ENCODE measurements at places on chromosomes 3 and 15.

- DNase-seq, result peak; percentile 71
Observed at GRCh38 chr3:139427283-139428060, 38.0 kb upstream of the COPB2 start.

GRCh38 chr15:26628071-26628470 lies 144.8 kb downstream of the GABRB3 start:
- DNase-seq, result no peak

GRCh38 chr3:134134240-134134639 lies 104.5 kb upstream of the SLCO2A1 start:
- DNase-seq, result no peak

DNA sequence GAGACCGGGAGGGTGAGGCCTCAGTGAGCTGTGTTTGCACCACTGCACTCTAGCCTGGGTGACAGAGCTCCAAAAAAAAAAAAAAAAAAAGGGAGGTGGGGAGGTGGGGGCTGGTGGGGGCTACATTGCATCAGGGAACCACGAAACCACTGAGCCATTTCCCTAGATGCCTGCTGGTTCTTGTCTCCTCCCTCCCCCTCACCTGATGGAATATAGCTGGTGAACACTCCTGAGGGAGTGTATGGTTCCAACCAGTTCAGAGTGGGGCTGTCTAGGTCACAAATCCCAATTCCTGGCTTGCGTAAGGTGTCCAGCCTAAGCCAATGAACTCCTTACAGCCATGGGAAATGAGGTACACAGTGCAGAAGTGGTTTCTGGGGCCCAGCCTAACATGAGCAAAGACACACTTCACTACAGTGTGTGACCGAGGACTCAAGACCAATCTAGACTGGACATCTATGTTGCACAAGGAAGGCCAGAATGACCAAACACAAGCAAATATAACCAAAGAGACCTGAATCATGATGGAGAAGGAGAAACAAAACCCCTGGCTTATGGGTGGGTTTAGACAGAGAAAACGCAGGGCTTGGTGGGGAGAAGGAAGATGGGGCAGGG lies 39.1 kb upstream of the OSBPL11 start:
- DNase-seq, result no peak

DNA sequence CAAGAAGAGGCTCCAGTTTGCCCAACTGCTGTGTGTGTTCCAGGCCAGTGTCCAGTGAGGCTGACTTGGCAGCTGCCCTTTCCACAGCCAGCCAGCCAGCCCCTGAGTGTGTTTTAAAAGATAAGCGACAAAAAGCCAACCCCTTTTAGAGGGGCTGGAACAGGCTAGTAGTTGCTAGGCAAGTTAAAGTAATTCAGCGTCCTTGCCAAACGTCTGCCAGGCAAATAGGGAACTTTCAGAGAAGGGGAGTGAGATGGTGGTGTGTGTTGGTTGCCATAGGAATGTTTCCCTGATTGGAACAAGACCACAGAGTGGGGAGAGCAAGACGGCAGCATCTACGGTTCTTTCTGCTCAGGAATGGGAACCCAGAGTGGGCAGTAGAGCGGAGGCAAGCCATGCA lies 86.3 kb downstream of the TMEM108 start:
- no peak for DNase-seq

DNA sequence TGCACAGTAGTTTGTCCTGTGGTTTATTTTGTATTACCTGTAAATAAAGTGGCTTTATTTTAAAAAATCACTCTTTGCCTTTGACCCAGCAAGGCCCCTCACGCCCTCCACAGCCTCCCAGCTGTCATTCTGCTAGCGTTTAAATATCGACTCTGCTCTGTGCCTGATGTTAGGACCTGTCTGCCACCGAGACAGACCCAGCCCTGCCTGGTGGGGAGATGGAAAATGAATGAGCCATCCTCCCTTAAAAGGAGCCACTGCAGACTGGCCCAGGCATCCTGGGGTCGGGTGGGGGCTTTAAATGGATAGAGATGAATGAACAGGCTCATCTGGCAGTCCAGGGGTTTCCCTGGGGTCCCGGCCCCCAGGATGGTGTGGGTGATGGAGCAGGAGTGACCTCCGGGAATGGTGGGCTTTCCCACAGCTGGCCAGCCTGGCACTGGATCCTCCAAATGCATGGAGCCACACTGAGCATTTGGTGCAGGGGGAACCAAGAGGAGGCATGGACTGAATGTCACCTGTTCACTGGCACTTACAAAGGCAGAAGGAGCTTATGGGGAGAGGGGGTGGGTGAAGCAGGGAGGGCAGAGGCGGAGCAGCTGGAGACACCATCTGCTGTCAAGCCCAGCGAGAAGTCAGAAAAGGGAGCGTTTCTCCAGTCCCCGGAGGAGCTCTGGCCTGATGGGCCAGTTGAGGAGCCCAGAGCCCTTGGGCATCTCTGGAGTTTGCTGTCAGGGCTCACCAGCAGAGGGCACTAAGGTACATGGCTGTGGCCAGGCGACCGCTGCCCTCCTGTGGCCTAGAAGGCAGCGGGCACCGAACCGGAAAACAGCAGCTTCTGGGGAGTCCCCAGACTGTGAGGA lies 11.9 kb downstream of the GRM2 start:
- DNase-seq, result peak; percentile 20

DNA sequence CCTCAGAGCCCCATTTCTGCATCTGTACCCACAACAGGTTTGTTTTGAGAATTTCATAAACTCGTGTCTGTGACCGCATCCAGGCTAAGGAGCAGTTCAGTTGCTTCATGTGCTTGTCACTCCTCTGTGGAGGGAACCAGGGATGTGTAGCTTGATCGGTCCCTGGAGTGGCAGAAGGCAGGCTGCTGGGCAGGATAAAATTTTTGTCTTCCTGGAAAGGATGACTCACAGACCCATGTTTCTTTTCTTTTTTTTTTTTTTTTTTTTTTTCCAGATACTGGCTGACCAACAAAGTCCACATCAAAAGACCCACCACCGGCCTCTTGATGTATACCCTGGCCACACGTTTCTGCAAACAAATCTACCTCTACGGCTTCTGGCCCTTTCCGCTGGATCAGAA lies 70.1 kb downstream of the ST8SIA2 start:
- no peak for DNase-seq

- DNase-seq, result no peak
Observed at GRCh38 chr3:178948546-178948945, 123.1 kb downstream of the ZMAT3 start.

- no peak for DNase-seq
Observed at GRCh38 chr15:80747317-80748053, 31.7 kb upstream of the CEMIP start.

DNA sequence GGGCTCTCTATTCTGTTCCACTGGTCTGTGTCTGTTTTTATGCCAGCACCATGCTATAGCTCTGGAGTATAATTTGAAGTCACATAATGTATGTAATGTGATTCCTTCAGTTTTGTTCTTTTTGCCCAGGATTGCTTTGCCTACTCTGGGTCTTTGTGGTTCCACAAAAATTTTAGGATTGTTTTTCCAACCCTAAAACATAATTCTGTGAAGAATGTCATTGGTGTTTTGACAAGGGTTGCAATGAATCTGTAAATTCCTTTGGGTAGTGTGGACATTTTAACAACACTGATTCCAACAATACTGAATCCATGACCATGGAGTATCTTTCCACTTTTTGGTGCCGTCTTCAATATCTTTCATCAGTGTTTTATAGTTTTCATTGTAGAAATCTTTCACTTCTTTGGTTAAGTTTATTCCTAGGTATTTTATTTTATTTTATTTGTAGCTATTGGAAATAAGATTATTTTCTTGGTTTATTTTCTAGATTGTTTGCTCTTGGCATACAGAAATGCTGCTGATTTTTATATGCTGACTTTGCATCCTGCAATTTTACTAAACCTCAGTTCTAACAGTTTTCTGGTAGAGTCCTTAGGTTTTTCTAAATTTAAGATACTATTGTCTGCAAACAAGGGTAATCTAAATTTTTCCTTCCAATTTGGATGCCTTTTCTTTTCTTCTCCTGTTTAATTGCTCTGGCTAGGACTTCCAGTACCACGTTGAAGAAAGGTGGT lies 29.7 kb downstream of the TJP1 start:
- no peak for DNase-seq

GRCh38 chr3:172069478-172069877 lies 30.1 kb downstream of the FNDC3B start:
- DNase-seq, result no peak

All from IMR-90 (cell line).